ENCODE measurements at places on chromosomes 13 and 19. TPM values are rescaled to one million over a fixed set of nuclear protein-coding genes. Genes with fewer than 3 reads are reported as not detected.

- no peaks in the 10 kb centered on the region for H3K4me1 ChIP-seq
- H3K27ac ChIP-seq = no peak overlapping the region
- H3K36me3 ChIP-seq = no peaks in the 10 kb centered on the region
These were observed 71.2 kb downstream of the MYO16 start for GRCh38 chr13:108700422-108701170.

DNA sequence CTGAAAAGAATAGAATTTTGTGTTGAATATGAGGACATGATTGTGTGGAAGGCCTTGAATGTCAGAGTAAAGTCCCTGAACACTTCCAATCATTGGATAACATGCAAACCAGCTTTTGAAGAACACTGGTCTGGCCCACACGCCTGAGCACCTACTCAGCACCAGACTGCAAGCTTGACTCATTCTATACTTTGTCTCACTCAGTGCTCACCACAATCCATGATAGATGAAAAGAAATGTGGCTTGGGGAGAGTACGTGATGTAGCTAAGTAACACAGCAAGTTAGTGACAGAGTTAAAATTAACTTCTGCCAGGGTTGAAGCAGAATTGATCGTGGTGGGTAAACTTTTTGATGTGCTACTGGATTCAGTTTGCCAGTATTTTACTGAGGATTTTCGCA lies 12.0 kb downstream of the DLEU7 start:
- H3K27me3 ChIP-seq = no peaks in the 10 kb centered on the region
- H3K27ac ChIP-seq = no peak overlapping the region
- no peaks in the 10 kb centered on the region for H3K36me3 ChIP-seq
- no peaks in the 10 kb centered on the region for H3K4me1 ChIP-seq
- no peak overlapping the region for H3K4me3 ChIP-seq

DNA sequence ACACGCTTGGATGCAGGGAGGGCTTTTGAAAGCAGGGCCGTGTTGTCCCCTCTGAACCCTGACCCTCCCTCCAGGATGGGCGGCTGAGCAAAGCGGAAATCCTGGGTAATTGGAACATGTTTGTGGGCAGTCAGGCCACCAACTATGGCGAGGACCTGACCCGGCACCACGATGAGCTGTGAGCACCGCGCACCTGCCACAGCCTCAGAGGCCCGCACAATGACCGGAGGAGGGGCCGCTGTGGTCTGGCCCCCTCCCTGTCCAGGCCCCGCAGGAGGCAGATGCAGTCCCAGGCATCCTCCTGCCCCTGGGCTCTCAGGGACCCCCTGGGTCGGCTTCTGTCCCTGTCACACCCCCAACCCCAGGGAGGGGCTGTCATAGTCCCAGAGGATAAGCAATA lies 15.2 kb downstream of the RCN3 start:
- peaks cover 3% of the 10 kb centered on the region for H3K36me3 ChIP-seq
- no peak overlapping the region for H3K27ac ChIP-seq
- DNase-seq = no peak
- H3K27me3 ChIP-seq = no peaks in the 10 kb centered on the region

DNA sequence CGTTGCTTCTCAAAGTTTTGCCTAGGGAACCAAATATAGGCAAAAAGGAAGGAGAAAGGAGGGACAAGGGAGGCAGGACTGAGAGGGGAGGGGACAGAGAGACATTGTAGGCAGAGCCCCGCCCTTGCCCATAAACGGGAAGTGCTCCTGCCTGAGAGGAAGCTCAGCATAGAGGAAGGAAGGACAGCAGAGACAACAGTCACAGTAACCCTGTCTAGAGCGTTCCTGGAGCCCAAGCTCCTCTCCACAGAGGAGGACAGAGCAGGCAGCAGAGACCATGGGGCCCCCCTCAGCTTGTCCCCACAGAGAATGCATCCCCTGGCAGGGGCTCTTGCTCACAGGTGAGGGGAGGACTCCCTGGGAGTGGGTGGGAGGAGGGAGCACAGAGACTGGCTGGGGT lies at the start of gene CEACAM21:
Gene CEACAM21, plus strand, starts transcription at position 169 of the 400 bp plus-strand sequence. Its CDS starts 109 bp downstream, at position 278.
- H3K27me3 ChIP-seq = no peaks in the 10 kb centered on the region
- peaks cover 55% of the 10 kb centered on the region for H3K36me3 ChIP-seq
- H3K27ac ChIP-seq = peak within 1 kb of the TSS; percentile 51

Gene SMIM24
- not detected for total RNA-seq
